Osteocyte (in vitro differentiated cells): ENCODE measurements at places on chromosomes 3 and 15. TPM values are rescaled to one million over a fixed set of nuclear protein-coding genes. Genes with fewer than 3 reads are reported as not detected.
A peak's percentile ranks its signal among the peaks of the same experiment; 100 is the strongest.

The ARL6IP5 gene
- 116 and 121 TPM in 2 replicates for total RNA-seq

The PPP1R14D gene
- not detected in 2 replicates for total RNA-seq

The CTXN2 gene
- not detected in 2 replicates for total RNA-seq

The TP63 gene
- total RNA-seq, result 0.16 and 0.29 TPM in 2 replicates

The C3orf20 gene
- total RNA-seq, result not detected in 2 replicates

The ALG1L2 gene
- 2.1 and 2.4 TPM in 2 replicates for total RNA-seq

GRCh38 chr3:103711670-103712069 is 1276.9 kb downstream of the ZPLD1 start:
- DNase-seq, result no peak
- H3K36me3 ChIP-seq, result no peaks in the 10 kb centered on the region
- H3K4me3 ChIP-seq, result no peak overlapping the region
- H3K4me1 ChIP-seq, result no peaks in the 10 kb centered on the region

DNA sequence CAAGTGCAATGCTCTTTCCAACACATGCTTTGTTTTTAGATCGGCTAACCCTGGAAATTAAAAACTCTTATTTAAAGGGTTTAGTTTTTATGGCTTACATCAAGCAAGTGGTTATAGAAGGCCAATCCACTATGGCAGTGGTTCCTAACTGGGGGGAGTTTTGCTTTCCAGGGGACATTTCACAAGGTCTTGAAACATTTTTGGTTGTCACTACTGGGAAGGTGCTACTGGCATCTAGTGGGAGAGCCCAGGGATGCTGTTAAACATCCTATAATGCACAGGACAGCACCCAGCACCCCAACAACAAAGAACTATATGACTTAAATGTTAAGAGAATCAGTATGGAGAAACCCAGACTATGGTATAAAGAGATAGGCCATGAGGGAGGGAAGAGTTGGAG is 439.0 kb downstream of the NTRK3 start:
- no peak overlapping the region for H3K4me3 ChIP-seq
- no peaks in the 10 kb centered on the region for H3K36me3 ChIP-seq
- no peak for DNase-seq
- no peaks in the 10 kb centered on the region for H3K27me3 ChIP-seq
- H3K4me1 ChIP-seq, result peaks cover 18% of the 10 kb centered on the region

DNA sequence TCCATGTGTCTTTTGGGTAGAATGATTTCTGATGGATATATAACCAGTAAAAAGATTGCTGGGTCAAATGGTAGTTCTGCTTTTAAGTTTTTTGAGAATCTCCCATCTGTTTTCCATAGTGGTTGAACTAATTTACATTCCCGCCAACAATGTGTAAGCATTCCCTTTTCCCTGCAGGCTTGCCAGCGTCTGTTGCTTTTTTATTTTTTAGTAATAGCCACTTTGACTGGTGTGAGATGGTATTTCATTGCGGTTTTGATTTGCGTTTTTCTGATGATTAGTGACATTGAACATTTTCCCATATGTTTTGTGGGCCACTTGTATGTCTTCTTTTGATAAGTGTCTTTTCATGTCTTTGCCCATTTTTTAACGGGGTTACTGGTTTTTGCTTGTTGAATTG is 36.3 kb upstream of the MB21D2 start:
- H3K27me3 ChIP-seq, result peaks cover 24% of the 10 kb centered on the region
- no peaks in the 10 kb centered on the region for H3K4me1 ChIP-seq
- no peak overlapping the region for H3K27ac ChIP-seq
- no peak overlapping the region for H3K4me3 ChIP-seq

DNA sequence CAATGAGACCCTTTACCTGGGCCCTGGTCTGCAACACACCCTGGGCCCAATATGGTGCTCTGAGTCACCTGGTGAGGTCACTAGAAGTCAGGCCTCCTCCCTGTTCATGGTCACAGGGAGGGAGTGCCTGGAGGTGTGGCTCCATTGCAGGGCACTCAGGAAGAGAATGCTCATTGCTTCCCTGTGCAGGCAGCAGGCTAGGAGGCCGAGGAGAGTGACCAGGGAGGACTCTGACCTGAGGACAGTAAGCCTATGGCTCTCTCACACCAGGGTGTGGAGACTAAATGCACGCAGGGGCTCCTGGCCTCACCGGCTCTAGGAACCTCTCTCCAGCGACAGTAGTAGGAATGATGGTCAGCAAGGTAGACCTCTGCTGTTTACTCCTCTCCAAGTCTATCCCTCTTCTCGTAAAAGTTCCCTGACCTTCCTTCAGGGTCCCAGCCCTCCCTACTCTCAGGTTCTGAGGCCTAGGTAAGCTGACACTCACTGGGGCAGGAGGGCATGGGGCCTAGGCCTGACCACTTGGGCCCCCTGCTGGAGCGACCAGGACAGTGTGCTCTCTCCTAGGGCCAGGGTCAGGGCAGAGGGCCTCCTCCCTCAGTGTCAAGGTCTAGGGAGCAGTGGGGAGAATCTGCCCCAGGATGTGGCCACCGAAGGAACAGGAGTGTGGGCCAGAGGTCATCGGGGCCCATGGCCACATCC is 9.6 kb upstream of the SLCO2A1 start:
- DNase-seq, result peak; percentile 67
- no peaks in the 10 kb centered on the region for H3K4me1 ChIP-seq
- H3K27me3 ChIP-seq, result no peaks in the 10 kb centered on the region

GRCh38 chr15:94293411-94294402 is 62.3 kb downstream of the MCTP2 start:
- H3K4me3 ChIP-seq, result no peak overlapping the region
- H3K36me3 ChIP-seq, result no peaks in the 10 kb centered on the region
- H3K27me3 ChIP-seq, result no peaks in the 10 kb centered on the region
- H3K4me1 ChIP-seq, result no peaks in the 10 kb centered on the region
- DNase-seq, result no peak

GRCh38 chr15:81156324-81156723 is 22.3 kb downstream of the CFAP161 start:
- no peaks in the 10 kb centered on the region for H3K36me3 ChIP-seq
- no peak overlapping the region for H3K4me3 ChIP-seq
- peaks cover 17% of the 10 kb centered on the region for H3K27me3 ChIP-seq

DNA sequence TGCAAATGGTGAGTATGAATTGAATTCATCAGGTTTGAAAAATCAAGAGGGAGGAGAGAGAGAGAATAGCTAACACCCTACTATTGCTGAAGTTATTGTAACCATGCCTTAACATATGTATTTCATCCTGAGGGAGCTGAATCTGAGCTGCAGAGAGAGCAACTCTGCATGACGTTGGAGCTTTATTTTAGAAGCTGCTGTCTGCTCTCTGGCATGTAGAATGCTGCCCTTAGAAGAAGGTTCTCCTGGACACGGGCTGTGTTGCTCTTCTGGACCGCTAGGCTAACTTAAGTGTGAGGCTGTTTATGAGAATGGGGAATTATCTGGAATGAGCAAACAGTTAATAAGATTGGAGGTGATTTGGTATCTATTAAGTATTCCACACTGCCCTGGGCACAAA is 814.6 kb downstream of the AGBL1 start:
- H3K27me3 ChIP-seq, result no peaks in the 10 kb centered on the region
- no peak overlapping the region for H3K27ac ChIP-seq
- no peaks in the 10 kb centered on the region for H3K36me3 ChIP-seq
- DNase-seq, result no peak

DNA sequence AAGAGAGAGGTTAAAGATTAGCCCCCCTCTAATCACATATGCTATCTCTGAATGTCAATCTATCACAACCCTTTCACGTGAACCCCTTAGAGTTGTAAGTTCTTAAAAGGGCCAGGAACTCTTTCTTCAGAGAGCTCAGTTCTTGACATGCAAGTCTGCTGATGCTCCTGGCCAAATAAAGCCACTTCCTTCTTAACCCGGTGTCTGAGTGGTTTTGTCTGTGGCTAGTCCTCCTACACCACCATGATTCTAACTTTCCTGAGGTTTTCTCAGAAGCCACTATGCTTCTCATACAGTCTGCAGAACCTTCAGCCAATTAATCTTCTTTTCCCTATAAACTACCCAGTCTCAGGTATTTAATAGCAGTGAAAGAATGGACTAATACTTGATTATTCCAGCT is 231.1 kb upstream of the CNTN6 start:
- no peak overlapping the region for H3K4me3 ChIP-seq
- H3K27ac ChIP-seq, result no peak overlapping the region
- H3K27me3 ChIP-seq, result no peaks in the 10 kb centered on the region
- no peaks in the 10 kb centered on the region for H3K36me3 ChIP-seq
- no peak for DNase-seq

DNA sequence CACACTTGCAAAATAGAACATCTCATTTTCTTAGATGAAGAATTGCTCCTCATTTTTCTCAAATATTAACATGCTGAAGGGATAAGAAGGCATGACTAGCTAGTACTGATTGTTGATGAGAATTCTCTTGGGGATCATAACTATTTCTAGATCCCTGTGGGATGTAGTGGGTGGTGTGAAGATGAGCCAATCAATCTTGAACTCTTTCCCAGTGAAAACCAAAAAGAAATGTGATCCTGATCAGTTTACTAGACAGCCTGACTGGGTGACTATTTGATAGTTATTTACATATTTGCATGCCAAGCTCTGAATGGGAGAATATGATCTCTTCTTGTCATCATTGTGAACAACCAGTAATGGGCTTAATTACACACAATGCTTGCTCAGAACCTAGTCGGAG is 63.7 kb downstream of the ZIC1 start:
- no peaks in the 10 kb centered on the region for H3K4me1 ChIP-seq
- H3K4me3 ChIP-seq, result no peak overlapping the region
- H3K27me3 ChIP-seq, result no peaks in the 10 kb centered on the region
- no peaks in the 10 kb centered on the region for H3K36me3 ChIP-seq
- no peak overlapping the region for H3K27ac ChIP-seq
- no peak for DNase-seq

DNA sequence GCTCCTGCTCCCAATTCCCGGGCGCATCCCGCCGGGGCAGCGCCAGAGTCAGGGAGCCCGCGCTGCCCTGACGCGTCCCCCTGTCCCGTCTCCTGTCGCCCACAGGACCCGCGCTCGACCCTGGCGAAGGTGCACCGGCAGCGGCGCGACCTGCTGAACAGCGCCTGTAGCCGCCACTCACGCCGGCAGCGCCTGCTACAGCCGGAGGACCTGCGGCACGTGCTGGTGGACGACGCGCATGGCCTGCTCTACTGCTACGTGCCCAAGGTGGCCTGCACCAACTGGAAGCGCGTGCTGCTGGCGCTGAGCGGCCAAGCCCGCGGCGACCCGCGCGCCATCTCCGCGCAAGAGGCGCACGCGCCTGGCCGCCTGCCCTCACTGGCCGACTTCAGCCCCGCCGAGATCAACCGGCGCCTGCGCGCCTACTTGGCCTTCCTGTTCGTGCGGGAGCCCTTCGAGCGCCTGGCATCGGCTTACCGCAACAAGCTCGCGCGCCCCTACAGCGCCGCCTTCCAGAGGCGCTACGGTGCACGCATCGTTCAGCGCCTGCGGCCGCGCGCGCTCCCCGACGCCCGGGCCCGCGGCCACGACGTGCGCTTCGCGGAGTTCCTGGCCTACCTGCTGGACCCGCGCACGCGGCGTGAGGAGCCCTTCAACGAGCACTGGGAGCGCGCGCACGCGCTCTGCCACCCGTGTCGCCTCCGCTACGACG is 16.9 kb downstream of the C3orf22 start:
- peak; percentile 83 for DNase-seq
- peaks cover 6% of the 10 kb centered on the region for H3K27me3 ChIP-seq
- H3K36me3 ChIP-seq, result no peaks in the 10 kb centered on the region
- H3K4me1 ChIP-seq, result peaks cover 20% of the 10 kb centered on the region
- no peak overlapping the region for H3K27ac ChIP-seq

GRCh38 chr3:129343643-129344360 is 65.1 kb downstream of the HMCES start:
- no peaks in the 10 kb centered on the region for H3K36me3 ChIP-seq
- H3K27ac ChIP-seq, result no peak overlapping the region
- peaks cover 4% of the 10 kb centered on the region for H3K4me1 ChIP-seq
- no peak overlapping the region for H3K4me3 ChIP-seq

GRCh38 chr3:182730675-182731042 is 62.6 kb upstream of the ATP11B start:
- no peak for DNase-seq
- H3K27ac ChIP-seq, result no peak overlapping the region
- no peaks in the 10 kb centered on the region for H3K36me3 ChIP-seq
- peaks cover 10% of the 10 kb centered on the region for H3K4me1 ChIP-seq
- H3K4me3 ChIP-seq, result no peak overlapping the region
- peaks cover 3% of the 10 kb centered on the region for H3K27me3 ChIP-seq

DNA sequence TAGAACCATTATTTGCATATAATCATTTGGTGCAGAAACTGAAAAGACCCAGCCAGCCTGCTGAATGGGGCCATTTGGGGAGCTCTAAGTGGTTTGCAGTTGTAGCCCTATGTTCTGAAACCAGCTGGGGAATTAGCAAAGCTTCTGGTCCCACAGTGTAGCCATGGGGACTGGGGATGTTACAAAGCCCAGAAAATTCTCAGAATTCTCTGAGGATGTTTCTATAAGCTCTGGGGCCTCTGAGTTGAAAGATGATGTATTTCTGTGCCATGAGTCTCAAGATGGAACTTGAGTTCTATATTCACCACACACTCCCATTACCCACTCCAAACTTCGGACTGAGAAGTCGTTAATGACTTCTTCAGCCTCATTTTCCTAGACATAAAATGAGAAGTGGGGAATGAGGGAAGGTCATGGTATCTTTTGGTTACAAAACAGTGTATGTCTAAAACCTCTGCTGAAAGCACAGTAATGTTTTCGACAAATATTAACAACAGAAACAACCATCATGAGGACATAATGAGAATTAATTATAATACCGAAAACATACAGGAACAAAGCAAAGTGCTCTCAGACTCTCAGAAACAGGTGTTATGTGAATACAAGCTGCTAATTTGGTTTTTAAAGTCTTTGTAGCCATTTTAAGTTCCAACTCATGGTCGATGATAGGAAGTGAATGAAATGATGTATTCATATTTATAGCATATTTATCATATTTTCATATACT is 89.4 kb downstream of the RFTN1 start:
- DNase-seq, result no peak
- H3K4me3 ChIP-seq, result no peak overlapping the region
- H3K4me1 ChIP-seq, result peaks cover 32% of the 10 kb centered on the region
- H3K36me3 ChIP-seq, result peaks cover 12% of the 10 kb centered on the region
- no peaks in the 10 kb centered on the region for H3K27me3 ChIP-seq

- no peak for DNase-seq
- H3K27ac ChIP-seq, result no peak overlapping the region
- H3K27me3 ChIP-seq, result peaks cover 5% of the 10 kb centered on the region
- H3K4me3 ChIP-seq, result no peak overlapping the region
These were observed 117.0 kb downstream of the IMPG2 start for GRCh38 chr3:101203411-101203810.

- H3K27me3 ChIP-seq, result no peaks in the 10 kb centered on the region
- no peaks in the 10 kb centered on the region for H3K36me3 ChIP-seq
- peaks cover 26% of the 10 kb centered on the region for H3K4me1 ChIP-seq
- H3K27ac ChIP-seq, result no peak overlapping the region
- DNase-seq, result no peak
These were observed 63.1 kb downstream of the ATP2B2 start for GRCh38 chr3:10442151-10442795.

DNA sequence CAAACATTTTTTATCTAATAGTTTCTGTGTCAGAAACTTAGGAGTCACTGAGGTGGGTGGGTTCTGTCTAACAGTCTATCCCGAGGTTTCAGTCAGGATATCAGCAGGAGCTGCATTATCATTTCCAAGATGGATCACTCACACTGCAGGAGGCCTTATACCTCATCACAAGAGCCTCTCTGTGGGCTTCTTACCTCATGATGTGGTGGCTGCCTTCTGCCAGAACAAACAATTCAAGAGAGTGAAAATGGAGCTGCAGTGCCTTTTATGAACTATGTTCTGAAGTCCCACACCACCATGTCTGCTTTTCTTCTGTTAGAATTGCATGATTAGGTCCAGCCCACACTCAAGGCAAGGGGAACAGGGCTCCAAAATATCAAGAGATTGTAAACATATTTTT is 27.9 kb downstream of the RFX7 start:
- peaks cover 16% of the 10 kb centered on the region for H3K36me3 ChIP-seq
- H3K4me1 ChIP-seq, result peaks cover 21% of the 10 kb centered on the region
- no peak for DNase-seq
- peak overlapping the region; percentile 40 for H3K27ac ChIP-seq
